Activated CD4-positive, alpha-beta T cell treated with anti-CD3 and anti-CD28 coated beads for 1 hour (primary cell): ENCODE measurements at places on chromosomes 5 and 9.

DNA sequence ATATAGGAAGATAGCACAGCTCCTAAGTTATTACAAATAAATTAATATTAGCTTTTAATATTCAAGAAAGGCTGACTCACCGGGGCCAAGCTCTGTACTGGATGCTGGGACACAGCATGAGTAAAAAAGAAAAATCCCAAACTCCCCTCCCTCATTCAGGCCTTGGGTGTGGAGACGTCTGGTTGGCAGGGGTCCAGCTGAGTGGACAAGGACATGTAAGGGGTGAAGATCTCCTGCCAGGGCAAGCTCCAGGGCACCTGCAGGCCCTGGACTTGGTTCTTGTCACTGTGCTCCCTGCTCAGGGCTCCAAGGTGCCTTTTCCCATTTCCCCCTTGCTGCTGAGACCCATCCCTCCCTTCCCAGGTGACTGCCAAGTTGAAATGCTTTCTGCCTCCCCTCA, 388.5 kb downstream of the ENC1 start:
- DNase-seq = no peak

DNA sequence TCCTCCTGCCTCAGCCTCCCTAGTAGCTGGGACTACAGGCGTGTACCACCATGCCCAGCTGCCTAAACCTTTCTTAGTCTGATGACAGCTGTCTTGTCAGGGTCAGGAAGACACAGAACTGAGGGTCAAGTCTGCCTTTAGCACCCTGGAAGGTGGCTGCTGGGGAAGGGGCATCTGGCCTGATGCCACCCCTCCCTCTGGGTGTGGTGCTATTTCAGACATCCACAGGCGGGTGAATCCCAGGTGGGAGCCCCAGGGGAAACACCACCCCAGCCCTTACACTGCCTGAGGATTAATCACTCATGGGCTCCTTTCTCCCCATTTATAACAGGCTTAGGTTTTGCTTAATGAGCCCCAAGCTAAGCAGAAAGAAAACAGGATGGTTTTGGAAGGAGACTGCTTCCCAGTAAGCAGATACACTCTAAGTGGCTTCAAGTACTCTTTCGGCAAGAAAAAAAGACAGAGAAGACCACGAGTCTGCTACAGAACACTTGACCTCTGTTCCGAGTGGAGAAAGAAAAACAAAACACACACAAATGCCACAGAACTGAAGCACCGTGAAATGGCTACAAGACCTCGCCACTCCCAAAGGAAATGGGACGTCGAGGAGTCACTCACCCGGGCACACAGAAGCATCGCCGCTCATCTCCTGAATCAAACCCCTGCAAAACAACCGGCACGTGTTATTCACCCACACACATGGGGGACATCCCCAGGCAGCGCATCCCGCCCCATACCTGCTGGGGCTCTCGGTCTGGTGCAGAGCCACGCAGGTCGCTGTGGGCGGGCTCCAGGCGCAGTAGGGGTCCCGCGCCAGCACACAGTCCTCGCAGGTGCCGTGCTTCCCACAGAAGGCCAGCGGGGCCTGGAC, 62.4 kb downstream of the SECISBP2 start:
- DNase-seq = no peak

DNA sequence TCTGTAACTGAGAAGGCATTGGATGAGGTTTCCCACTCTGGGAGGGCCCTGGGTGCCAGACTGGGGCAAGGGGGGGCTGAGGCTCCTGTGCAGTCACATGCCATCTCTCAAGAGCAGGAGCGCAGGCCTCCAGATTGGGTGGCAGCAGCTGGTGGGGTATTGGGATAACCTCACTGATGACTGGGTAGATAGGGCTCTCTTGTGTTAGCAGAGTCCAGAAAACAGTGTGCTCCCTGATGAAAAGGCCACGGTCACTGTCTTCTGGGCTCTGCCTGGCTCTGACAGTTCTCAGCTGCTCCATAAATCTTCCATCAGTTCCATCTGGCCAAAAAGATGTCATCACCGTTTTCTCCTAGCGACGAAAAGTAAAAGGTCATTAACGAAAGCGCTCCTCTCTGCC, 21.8 kb upstream of the NKX2-5 start:
- no peak for DNase-seq

GRCh38 chr5:150137168-150137957, 18.3 kb downstream of the PDGFRB start:
- no peak for DNase-seq

DNA sequence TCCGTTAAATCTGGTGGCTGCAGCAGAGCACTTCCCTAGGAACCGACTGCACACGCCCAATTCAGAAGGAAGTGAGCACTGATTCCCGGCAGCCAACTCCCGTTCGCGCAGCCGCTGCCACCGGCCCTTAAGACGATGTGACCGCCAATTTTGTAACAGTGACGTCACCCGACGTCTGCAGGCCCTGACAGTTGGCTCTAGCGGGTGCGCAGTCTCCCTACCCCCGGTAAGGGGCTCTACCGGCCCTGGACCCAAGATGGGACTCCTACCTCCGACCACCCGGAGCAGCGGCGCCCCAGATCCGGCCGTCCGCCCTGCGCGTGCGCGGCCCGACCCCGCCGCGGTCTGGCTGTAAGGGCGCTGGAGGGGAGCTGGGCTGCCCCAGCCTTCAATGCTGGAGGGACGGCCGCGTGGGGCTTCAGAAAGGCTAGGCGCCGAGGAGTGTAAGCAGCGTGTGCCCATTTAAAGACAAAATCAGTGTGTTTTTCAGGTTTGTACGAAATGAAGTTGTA, 19.1 kb downstream of the DNAJA1 start:
- peak; percentile 34 for DNase-seq

GRCh38 chr5:80755626-80756025, 100.8 kb upstream of the DHFR start:
- DNase-seq = no peak

DNA sequence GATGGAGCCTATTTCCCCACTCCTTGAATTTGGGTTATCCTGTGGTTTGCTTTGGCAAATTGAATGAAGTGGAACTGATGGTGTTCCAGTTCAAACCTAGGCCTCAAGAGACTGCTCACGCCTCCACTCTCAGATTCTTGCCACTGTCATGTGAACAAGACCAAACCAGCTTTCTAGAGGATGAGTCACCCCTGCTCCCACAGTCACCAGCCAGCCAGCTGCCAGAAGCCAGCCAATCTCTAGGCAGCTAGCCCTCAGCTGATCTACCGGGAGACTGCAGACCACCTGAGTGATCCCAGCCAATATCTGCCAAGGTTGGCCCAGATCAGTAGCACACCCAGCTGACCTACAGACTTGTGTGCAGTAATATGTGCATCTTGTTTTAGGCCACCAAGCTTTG, 300.6 kb downstream of the TMEM38B start:
- no peak for DNase-seq

- no peak for DNase-seq
Measured at GRCh38 chr5:113527746-113528145, 14.3 kb downstream of the YTHDC2 start.

- DNase-seq = no peak
Measured at GRCh38 chr9:17480966-17481365, 97.9 kb upstream of the SH3GL2 start.

DNA sequence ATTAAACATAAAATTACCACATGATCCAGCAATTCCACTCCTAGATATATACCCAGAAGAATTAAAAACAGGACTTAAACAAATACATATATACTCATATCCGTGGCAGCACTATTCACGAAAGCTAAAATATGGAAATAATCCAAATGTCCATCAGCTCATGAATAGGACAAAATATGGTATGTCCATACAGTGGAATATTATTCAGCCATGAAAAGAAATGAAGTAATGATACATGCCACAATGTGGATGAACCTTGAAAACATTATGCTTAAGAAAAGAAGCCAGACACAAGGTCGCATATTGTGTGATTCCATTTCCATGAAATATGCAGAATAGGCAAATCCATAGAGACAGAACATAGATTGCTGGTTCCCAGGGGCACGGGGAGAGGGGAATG, 24.8 kb upstream of the AFAP1L1 start:
- no peak for DNase-seq

- no peak for DNase-seq
Measured at GRCh38 chr9:81132318-81132717, 557.0 kb downstream of the TLE1 start.
